ENCODE measurements at places on chromosomes 5 and 9. TPM values are rescaled to one million over a fixed set of nuclear protein-coding genes. Genes with fewer than 3 reads are reported as not detected.

DNA sequence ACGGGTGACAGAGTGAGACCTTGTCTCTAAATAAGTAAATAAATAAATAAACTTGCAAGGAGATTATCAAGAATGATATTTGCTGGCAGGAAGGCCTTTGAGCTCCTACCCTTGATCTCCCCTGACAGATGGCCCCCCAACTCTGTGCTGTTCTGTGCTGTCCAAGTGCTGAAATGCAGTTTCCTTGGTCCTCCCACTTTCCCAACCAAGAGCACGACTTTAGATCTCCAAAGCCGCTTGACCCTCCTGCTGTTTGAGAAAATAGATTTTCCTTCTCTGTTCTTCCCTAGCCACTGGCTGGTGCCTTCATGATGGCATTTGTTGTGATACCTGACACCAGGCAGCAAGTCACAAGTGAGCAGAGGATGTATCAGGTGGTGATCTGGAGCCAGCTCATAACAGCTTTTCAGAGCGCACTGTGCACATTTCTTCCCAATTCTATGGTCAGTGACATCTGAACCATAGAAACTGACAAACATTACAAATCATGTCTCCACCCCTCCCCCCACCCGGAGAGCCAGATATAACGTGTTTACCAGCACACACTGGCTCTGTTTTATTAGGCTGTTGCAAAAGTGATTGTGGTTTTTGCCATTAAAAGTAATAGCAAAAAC, 80.0 kb upstream of the PUM3 start:
- DNase-seq = no peak

DNA sequence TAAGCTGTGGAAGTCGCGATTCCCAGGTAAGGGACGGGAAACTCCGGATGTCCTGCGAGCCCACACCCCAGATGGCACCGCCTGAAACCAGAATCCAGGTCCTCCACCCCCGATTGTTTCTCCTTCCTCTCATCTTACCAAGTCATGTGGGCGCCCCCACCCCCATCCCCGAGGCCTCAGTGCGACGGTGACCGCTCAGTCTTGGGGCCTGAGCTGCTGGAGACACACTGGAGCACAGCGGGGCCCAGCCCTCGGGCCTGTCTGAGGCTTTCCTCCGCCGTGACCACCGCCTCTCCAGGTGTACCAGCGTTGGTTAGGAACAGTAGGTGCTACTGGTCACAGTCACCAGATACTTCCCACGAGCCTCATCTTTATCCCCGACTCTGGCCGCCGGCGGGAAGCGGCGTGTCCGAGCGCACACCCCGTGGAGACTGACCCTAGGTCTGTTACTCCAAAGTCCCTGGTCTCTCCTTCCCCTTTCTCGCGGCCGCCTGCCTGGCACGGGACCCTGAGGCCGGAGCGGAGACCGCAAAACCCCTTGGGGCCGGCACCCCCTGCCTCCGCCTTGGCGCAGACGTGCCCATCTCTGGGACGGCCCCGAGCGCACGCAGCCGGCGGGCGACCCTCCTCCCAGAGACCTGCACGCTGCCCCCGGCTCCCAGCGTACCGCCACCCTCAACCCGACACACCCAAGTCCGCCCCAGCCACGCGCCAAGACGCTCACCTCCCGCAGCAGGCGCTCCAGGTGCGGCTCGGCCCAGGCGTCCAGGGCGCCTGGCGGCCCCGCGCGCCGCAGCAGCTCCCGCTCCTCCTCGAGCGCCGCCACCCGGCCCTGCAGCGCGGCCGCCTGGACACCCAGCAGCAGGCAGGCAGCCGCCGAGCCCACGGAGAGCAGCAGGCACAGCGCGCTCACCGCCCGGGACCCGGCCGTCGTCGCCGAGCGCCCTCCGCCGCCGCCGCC, 733 bp downstream of the COL23A1 start:
- no peak for DNase-seq

DNA sequence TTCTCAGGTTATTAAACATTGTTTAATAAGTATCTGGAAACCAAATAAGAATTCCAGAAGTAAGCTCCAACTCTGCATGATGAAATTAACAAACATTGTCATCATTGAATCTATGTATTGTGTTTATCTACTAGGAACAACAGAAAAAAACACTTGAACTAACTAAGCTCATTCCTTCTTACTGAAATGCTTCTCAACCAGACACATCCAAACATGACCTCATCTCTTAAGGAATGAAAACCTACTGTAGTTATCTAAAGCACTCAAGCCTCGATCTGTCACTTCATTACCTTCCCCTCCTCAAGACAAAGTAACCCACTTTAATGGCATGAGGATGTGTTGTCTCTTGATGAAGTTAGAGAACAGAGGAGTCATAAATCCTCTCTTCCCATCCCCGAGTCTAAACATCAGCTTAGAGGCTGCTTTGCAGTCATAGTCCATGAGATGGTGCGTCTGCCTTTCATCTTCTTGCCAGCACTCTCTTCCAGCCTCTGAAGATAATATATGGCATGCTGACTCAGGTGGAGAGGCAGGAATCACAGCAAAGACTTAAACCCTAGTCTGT, 86.5 kb downstream of the CEMIP2 start:
- no peak for DNase-seq

Gene EQTN
- 0.44 TPM for total RNA-seq

All from ureter (tissue), 1 donor.